ENCODE measurements at places on chromosomes 7 and 10.

GRCh38 chr7:55326081-55326835 lies 38.9 kb upstream of the LANCL2 start:
- no peak for DNase-seq

DNA sequence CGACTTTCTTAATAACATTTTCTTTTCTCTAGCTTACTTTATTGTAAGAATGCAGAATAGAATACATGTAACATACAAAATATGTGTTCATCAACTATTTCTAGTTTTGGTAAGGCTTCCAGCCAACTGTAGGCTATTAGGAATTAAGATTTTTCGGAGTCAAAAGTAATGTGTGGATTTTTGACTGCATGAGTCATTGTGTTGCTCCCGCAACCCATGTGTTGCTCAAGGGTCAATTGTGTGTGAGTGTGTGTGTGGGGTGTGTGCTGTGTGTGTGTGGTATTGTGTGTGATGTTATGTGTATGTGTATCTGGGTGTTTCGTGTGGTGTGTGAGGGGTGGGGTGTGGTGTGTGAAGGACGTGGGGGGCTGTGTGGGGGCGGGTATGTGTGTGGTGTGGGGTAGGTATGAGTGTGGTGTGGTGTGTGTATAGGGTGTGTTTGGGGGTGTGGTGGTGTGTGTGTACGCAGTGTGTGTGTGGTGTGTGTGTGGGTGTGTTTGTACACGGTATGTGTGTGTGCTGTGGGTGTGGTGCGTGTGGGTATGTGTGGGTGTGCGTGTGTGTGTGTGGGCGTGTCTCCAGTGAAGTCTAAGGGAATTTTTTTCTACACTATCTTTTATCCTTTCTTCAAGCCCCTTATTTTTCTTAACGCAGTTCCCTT lies 60.5 kb downstream of the RSU1 start:
- no peak for DNase-seq

DNA sequence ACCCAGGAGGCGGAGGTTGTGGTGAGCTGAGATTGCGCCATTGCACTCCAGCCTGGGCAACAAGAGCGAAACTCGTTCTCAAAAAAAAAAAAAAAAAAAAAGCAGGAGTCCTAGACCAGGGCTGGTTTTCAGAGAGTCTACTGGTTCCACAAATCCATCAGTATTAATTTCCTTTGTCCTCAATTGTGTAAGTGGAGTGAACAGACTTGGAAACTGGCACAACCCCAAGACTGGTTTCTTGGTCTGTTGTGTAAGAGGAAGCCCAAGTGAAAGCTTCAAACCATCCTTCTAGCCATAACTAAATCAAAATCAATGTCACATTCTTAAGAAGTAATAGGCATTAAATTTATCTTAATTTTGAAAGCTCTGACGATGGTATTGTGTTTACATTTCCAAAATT lies 213.6 kb downstream of the DGKI start:
- no peak for DNase-seq

- no peak for DNase-seq
Observed at GRCh38 chr7:17770710-17771375, 169.5 kb downstream of the SNX13 start.

- DNase-seq = no peak
Observed at GRCh38 chr7:14579971-14580370, 322.6 kb downstream of the DGKB start.

DNA sequence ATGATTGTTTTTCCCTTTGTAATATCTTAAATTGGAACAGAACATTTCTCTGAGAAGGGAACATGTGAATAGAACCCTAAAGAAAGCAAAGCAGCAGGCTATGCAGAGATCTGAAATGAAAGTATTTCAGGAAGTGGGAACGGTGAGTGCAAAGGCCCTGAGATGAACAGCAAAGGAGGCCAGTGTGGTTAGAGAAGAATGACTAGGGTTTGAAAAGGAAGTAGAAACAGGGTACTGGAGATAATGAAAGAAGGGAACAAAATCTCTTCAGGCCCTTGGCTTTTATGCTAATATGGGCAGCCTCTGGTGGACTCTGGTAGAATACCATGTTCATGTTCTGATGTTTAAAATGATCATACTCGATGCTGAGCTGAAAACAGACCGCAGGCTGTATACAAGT lies 22.2 kb downstream of the ARHGAP21 start:
- DNase-seq = no peak

DNA sequence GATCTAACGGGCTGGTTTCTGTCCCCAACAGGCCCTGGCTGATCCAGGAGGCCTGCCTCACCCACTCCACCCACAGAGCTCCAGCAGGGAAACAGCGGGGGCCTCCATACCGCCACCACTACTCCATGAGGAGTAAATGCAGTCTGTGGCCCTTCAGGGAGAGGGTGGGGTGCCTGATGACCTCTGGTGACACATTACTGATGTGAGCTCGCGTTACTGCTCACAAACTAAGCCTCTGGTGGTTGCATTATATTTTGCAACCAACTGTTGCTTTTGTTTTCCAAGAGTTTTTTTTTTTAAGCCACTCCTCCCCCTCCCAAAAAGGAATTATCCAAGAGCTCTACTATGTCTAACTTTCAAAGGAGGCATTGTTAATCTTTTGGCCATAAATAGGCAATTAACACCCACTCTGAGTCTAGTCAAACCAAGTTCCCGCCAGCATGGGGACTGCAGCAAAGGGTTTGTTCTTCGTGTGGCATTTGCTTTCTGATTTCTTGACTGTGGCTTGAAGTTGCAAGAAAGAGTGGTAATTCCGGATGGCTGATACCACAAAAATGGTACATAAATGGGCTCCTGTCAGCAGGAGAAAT lies 72.6 kb downstream of the FAM53B start:
- no peak for DNase-seq

DNA sequence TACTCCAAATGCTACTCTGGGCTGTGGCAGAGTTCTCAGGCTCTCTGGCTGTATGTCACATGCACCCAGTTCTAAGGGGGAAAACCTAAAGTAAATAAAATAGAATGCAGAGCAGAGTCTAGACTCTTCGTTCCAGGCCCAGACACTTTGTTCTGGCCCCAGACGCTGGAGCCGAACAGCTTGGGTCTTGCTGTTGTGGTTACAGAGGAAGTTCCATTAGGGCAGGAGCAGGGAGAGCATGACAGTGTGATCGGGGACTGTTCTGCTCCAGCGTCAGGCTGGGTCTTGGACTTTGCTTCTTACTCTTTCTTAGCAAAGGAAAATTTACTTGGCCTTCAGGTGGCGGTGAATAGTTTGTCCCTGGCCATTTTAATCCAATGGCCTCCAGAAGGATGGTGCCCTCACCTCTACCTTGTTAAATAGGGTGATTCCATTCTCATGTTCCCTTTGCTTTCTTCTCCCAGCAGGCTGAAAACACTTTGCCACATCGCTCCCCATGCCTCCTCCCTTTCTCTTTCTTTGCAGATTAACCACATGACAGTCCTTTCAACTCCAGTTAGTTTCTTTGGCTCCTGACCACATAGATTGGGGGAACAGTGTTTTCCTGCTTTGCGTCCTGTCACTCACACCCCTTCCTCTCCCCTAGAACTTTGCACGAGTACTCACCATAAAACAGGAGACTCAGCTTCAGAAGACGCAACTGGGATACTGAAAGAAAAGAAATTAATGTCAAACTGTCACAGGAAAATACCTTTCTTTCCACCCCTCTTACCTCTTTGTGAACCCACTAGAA lies 730.8 kb downstream of the SUGCT start:
- no peak for DNase-seq

- DNase-seq = no peak
Observed at GRCh38 chr10:119449760-119450461, 92.6 kb downstream of the RGS10 start.

DNA sequence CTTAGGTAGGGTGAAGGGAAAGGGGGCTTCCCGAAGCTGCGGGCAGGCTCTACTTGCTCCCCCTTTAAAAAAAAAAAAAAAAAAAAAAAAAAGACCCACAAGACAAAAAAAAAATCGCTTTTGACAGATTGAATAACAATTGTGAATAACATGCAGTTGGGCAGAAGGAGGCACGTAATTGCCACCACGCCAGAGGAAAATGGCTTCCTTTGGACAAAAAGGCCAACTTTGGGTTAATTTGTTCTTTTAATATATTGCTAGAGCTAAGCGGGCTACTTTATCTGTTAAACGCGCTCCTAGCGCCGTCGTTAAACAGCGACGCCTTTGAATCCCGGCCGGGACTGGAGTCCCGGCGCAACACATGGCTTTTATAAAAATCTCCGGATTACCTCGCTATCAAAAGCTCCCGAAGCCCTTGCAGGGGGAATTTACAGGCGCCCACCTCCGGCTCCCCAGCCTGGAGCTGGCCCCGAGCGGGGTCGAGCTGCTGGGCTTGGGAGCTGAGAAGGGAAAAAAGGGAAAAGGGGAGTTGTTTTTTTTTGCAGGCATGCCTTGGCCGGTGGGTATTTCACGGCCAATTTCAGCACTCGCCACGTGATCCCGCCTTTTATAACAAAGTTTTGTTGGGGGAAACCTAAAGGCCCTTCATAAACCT lies 1.2 kb downstream of the HOXA11 start:
- DNase-seq = no peak

GRCh38 chr7:43869867-43870240 lies 537 bp upstream of the MRPS24 start:
- no peak for DNase-seq
